ENCODE measurements at places on chromosomes 6 and 20.

DNA sequence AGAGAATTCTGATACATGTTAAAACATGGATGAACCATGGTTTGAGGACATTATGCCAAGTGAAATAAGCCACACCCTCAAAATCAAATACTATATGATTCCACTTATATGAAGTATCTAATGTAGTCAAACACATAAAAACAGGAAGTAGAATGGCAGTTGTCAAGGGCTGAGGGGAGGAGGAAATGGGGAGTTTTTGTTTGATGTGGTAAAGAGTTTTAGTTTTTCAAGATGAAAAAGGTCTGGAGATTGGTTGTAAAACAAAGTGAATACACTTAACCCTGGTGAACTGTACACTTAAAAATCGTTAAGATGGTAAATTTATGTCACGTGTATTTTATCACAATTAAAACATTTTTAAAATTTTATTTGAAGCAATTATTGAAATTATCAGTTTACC lies 127.4 kb upstream of the GRIK2 start:
- no peak for DNase-seq

DNA sequence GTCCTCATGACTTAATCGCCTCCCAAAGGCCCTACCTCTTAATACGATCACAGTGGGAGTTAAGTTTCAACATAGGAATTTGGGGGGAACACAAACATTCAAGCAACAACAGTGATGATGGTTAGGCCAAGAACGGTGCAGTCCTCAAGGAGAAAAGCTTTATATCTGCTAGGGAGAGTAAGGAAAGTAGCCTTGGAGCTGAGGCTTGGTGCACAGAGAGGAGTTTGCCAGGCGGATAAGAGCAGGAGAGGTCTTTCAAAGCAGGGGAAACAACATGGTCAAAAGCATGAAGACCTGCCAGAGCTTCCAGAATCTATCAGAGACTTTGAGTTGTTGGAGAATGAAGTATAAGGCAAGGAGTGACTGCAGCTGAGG lies 119.1 kb downstream of the PLCB1 start:
- DNase-seq: no peak

DNA sequence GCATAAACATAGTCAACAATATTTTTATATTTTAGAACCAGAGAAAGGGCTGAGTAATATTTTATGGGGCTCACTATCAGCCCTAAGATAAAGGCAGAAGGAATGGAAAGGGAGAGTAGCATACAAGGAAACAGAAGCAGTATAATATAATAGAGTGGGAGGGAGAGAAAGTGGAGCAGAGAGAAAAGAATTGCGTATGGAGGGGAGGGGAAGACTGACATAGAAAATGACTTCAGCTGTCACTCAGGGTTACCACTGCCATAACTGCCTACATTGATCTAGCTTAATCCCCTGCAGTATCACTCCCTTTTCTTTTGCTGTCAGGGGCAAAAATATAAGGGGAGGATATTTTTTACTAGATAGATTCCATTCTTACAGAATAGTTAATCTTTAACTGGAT lies 1133.5 kb upstream of the MAP3K7 start:
- DNase-seq: no peak

- peak; percentile 65 for DNase-seq
Measured at GRCh38 chr6:23245572-23245971, 676.2 kb downstream of the HDGFL1 start.

GRCh38 chr6:4872841-4873240 lies 96.6 kb downstream of the CDYL start:
- no peak for DNase-seq

DNA sequence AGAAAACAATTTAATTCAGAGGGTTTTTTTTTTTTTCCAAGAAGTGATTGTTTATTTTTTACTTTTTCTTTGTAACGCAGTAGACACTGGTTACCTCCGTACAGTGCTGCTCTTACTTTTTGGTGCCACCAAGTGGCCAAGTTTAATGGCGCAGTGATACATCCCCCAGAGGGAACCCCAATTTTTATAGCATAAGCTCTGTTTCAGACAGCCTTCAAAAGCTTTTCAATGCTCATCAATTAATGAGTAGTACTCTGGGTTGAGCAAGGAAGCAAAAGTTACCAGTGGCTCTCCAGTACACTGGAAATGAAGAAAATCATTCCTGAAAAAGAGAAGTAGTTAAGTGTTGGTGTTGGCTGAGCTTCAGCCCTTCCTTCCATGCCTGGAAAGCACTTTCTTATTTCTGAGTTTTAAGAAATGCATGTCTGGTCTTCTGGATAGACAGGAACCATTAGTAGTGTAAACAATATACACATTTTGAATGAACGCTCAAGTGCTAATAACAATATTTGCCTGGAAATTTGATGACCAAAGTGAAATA lies 129.1 kb upstream of the SMLR1 start:
- DNase-seq: no peak

DNA sequence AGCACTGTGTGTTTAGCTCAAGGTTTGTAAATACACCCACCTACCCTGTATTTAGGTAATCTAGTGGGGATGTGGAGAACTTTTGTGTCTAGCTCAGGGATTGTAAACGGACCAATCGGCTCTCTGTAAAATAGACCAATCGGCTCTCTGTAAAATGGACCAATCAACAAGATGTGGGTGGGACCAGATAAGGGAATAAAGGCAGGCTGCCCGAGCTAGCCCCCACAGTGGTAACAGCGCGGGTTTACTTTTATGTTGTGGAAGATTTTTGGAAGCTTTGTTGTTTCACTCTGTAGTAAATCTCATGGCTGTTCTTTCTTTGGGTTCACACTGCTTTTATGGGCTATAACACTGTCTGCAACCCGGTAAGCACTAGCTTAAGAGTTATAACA lies 32.1 kb upstream of the RANBP9 start:
- no peak for DNase-seq

DNA sequence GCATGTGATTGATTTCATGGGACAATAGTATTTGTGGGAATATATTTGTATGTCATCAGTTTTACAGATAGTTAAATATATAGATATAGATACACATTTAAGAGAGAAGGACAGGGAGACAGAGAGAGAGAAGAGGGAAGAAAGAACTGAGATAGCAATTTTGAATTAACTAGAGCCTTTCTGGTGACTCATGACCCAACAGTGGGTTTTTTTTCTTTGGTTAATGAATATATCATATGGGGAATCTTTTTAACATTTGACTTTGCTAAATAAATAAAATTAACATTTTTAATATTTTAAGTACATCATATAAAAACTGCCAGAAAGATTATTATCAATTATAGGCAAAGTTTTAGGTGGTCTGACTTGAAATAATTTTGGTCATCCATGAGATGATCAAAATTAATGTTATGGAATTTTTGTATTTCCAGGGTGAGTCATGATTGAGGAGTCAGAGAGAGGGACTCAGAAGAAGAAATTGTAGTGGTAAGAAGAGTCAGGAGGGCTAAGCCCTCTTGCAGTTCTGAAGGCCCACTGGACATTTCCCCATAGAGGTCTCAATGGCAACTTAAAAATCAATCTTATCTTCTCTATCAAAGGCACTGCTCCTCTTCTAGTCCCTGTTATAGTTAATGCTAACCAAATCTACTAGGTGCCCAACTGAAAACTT lies 508.1 kb upstream of the MAP3K7 start:
- DNase-seq: no peak

DNA sequence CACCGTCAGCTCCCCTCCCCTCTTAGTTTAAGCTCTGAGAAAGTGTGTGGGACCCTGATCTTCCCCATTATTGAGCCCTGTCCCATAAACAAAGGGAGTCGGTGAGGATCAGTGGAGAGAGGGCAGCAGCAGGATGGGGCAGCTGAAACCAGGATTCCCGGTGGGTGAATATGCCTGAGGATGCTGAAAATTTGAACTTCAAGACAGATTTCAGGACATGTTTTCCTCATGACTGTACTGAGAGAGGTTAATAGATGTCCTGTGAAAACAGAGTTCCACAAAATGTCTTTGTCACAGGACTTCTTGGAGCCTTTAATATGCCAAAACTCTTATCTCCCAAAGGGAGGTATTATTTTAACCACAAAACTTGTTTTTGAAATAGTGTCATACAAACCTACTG lies 53.5 kb upstream of the SLC22A16 start:
- no peak for DNase-seq

DNA sequence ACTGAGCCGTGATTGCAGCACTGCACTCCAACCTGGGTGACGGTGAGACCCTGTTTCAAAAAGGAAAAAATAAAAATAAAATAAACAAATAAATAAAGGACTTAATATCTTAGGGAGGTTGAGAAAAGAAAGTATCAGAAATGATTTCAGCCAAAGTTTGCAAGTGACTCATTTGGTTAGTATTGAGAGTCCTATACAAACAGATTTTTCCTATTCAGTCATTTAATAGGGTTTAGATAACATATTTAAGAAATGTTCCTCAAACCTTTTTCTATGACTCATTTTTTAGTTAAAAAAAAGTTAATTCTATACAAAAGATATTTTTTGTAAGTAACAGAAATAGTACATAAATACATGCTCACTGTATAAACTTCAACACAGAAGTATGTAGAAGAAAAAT lies 235.1 kb downstream of the GJA1 start:
- no peak for DNase-seq

- no peak for DNase-seq
Measured at GRCh38 chr6:52603000-52603795, 26.3 kb upstream of the TRAM2 start.

GRCh38 chr6:71420693-71421328 lies 132.2 kb downstream of the OGFRL1 start:
- DNase-seq: peak; percentile 88

DNA sequence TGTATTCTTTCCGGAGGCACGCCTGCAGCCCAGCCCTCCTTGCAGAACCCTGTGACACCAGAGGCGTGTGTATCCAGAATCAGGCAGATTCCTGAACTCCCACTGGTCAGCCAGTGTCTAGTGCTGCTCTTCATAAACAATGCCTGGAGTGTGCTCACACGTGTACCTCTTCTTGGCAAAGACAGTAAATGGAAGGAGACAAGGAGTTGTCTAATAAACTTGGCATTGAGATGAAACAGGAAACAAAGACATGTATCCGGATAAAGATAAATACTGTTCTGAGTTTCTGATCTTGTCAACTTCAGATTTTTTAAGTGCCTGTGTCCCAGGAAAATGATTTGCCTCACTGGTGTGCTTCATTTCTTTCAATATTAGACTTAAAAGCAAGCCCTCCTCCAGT lies 1.7 kb downstream of the RPS6KA2 start:
- no peak for DNase-seq

Data from forelimb muscle (tissue), 1 donor.